ENCODE measurements at places on chromosomes 2 and 18. TPM values are rescaled to one million over a fixed set of nuclear protein-coding genes. Genes with fewer than 3 reads are reported as not detected.

Gene MEP1B
- 0.34 TPM for polyA plus RNA-seq

Gene SLC8A1
- polyA plus RNA-seq = 103 TPM

GRCh38 chr2:96927405-96928171 lies 57.7 kb upstream of the SEMA4C start:
- no peak for DNase-seq

DNA sequence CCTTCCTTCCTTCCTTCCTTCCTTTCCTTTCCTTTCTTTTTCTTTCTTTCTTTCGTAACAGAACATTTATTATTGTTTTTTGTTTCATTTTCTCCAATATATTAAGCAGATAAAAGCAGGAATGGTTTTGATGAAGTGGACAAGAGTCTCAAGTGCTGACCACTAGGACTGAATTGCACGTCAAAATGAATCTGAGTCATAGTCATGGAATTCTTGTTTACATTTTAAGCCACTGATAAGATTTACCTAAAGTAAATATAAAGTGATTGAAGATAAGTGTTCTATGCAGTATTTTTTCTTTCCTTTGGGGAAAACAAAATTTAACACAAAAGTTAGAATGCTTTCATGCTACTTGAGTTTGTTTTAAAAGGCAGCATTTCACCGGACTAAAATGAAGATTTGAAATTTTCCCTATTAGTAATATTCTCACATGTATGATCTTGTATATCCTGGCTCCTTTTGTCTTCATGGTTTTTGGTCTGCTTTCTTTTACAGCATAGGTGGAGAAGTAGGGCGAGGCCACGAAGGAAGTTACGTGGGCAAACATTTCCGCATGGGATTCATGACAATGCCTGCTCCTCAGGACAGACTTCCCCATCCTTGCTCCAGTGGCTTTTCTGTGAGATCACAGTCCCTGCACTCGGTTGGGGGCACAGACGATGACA lies 113.5 kb downstream of the NYAP2 start:
- no peak for DNase-seq

Gene SSB
- 235 TPM for polyA plus RNA-seq

Gene MRPL19
- polyA plus RNA-seq = 60.8 TPM

GRCh38 chr2:127586136-127586535 lies 50.7 kb downstream of the MYO7B start:
- DNase-seq = no peak

Gene BOLL
- polyA plus RNA-seq = 0.21 TPM

DNA sequence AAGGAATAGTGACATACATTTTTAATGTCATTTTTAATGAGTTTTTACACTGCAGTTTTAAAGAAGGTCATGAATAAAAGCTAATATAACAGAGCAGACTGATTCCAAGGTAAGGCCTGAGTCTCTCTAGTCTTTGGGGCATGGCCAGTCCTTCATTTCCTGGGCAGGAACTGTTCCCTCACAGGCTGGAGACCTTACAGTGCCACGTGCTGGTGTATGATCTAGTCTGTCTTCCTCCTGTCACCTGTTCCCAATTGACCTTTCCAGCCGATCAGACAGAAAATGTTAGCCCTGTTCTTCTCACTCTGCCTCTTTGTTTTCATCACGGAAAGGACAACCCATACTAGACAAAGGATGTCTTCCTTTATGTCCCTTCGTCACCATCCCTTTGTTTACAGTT lies 33.6 kb downstream of the ZCCHC2 start:
- no peak for DNase-seq

DNA sequence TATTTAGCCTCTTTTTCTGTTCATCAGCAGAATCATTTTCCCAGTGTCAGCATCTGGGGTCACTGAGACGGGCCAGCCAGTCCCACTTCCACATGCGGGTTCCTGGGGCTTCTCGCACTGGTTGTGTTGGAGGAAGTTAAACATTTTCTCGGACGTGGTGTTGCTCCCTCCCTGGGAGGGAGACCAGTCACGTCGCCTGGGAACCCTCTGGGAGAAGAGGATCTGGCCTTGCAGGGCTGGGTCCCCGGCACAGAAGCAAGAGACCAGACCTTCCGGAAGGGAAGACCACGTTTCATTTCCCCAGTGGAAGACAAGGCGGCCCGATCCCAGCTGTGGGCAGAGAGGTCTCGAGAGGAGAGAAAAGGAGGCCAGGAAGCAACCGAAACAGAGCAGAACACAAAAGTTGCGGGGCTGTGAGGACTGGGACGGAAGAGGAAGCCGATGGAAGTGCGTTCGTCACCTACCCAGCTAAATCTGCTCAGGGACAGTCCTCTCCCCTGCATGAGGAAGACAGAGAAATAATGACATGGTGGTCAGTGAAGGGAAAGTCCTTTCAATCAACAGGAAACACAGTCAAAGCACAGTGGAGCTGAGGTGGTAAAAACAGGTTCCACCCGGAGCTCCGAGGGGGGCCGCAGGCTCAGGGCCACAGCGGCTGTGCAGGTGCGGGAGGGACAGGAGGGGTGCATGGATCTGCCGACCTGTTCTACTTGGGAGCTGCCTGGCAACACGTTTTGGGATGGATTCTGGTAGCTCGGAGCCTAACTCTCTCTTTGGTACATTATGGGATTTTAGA lies 144.4 kb downstream of the MBP start:
- DNase-seq = no peak

- no peak for DNase-seq
These were observed 347.2 kb upstream of the NETO1 start for GRCh38 chr18:73214970-73215369.

Gene DOCK10
- not detected for polyA plus RNA-seq

Gene GPR35
- 1.9 TPM for polyA plus RNA-seq

Gene GLI2
- 6.2 TPM for polyA plus RNA-seq

GRCh38 chr2:225379856-225380255 lies 19.7 kb upstream of the NYAP2 start:
- DNase-seq = no peak

GRCh38 chr2:159617100-159617499 lies 752 bp upstream of the BAZ2B start:
- DNase-seq = no peak

Gene MRPL33
- polyA plus RNA-seq = 271 TPM

GRCh38 chr2:26245231-26245732 lies 543 bp downstream of the HADHB start:
- DNase-seq = no peak

Gene MRO
- polyA plus RNA-seq = not detected

DNA sequence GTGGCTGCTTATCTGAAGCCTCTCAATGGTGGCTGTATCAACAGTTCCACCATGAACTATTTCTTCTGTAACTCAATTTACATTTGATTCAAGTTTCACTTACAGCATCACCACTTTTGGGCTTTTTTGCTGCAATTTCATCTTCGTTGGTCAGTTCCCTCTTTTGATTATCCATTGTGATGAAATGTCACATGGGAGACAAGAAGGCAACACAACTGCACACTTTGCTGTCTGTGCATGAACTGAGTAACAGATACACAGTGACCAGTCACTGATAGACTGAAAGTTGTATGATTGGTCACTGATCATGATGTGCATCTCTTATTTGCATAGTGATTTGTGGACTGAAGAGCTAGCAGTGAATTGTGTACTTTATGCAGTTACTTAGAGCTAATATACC lies 130.7 kb upstream of the RNF152 start:
- no peak for DNase-seq

Gene OXER1
- 0.12 TPM for polyA plus RNA-seq

Gene EMILIN1
- polyA plus RNA-seq = 12.2 TPM

GRCh38 chr2:156511803-156512202 lies 75.6 kb downstream of the GPD2 start:
- DNase-seq = no peak

Gene LDLRAD4
- polyA plus RNA-seq = 11.5 TPM

DNA sequence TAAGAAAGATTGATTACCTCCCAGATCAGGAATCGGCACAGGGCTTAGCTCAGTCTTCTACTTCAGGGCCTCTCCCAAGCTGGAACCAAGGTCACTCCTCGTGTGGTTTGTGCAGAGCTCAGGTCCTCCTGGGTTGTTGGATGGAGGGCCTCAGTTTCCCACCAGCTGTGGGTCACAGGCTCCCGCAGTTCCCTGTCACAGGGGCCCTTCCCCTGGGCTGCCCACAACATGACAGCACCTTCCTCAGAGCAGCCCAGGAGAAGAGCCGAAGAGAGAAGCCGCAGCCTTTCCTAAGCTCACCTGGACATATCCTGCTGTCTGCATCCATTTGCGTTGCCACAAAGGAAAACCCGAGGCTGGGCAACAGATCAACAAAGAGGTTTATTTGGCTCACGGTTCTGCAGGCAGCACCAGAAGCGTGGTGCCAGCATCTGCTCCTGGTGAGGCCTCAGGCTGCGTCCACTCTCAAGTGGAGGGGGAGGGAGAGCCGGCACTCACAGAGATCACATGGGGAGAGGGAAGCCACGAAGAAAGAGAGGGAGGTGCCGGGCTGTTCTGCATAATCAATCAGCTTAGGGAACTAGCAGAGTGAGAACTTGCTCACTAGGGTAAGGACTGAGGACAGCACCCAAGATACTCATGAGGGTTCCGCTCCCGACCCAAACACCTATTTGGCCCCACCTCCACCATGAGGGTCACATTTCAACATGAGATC lies 13.0 kb upstream of the ALLC start:
- DNase-seq = no peak

Gene MAL
- polyA plus RNA-seq = not detected

DNA sequence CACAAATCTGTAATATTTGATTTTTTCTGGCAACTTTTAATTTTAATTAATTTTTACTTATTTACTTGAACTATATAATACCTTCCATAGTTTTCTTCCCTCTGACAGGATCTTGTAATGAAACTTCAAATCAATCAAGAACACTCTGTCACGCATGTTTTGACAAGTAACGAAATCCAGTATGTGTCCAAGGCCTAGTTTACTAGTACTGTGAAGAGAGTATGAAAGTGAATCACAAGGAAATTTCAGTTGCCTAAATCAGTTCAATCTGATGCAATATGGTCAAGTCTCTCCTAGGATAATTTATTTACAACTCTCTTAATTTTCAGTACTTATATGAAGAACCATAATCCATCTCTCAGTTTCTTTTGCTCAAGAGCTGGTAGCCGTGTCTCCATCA lies 1344.6 kb upstream of the ZEB2 start:
- no peak for DNase-seq

DNA sequence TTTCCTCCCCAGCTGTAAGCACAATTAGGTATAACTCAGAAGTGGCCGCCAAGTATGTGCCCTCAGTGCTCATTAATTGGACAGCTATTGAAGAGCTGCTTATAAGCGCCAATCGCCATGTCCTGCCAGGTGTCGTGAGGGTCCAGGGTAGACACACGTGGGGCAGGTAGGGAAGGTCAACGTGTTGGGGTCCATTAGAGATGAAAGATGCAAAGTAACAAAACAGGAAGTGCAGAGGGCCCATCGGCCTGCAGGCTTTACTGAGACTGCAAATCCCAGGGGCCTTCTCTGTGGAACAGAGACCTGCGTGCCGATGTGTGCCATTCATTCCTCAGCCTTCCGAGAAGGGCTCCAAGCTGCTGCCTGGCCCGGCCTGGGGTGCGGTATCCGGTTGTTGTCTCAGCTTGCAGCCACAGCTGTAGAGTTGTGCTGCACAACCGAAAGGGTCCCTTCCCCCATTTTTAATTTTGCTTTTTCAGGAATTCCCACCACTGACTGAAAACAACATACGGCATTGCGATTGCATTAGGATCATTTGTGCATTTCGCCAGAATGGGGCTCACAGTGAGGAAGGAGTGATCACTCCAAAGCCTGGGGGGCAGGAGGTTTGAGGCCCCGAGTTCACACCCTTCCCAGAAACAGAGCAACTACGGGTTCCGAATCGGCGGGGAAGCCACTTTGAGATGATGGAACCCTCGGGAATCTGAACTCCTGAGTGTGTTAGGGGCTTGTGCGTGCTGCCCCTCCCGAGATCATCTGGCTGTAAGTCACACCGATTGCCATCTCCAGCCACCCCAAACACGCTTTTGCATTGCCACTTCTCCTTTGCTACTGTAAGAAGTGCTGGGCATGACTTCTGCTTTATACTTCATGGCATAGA lies 94.3 kb downstream of the TSHZ1 start:
- DNase-seq = no peak

- DNase-seq = no peak
These were observed 45.8 kb downstream of the MBP start for GRCh38 chr18:77086656-77087392.

- DNase-seq = no peak
These were observed 31.0 kb downstream of the EDAR start for GRCh38 chr2:108958002-108958401.

DNA sequence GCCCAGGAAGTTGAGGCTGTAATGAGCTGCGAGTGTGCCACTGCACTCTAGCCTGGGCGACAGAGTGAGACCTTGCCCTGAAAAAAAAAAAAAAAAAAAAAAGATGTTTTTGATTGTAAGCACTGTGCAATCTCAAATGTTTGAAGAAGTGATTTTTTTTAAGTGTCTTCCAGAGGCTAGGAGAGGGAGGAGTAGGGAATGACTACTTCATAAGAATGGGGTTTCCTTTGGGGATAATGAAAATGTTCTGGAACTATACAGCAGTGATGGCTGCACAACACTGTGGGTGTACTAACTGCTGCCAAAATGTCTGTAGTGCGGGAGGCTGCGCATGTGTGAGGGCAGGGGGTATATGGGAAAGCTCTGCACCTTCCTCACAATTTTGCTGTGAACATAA lies 83.7 kb downstream of the MCFD2 start:
- DNase-seq = no peak

Gene PAX3
- 8.0 TPM for polyA plus RNA-seq

GRCh38 chr2:53445383-53446070 lies 322.1 kb upstream of the CHAC2 start:
- DNase-seq = no peak

GRCh38 chr2:10794876-10795275 lies 17.7 kb downstream of the PDIA6 start:
- DNase-seq = no peak

Gene SH3RF3
- polyA plus RNA-seq = 1.2 TPM

DNA sequence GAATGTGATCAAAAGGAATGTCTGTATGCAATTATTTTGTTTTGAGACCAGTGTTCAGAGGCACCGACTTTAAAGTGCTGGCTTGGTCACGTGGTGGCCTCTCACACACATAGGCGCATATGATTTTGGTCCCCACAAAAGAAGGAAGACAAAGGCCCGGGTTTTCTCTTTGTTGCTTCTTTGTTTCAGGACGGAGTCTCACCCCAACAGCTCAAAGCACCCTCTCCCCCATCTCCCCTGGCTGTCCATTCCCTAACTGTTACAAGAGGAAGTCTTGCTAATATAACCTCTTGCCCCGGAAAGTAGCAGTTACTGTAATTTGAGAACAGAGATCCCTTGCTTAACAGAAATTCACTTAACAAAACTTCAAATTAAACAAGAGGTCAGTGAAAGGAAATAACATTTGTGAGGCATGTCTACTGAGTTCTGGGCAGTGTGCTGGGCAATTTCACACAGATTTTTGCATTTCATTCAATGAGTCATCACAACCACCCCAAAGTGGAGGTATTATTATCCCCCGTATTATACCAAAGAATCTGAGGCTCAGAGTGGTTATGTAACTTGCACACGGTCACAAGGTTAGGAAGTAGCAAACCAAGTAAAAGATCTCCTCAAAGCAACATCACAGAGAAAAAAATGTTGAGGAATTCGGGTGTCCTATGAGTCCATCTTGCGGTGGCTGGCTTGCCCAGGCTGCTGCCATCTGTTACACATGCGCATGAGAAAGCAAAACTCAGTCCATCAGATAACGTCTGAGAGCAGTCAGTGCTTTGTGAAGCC lies 75.8 kb downstream of the SDC1 start:
- DNase-seq = peak; percentile 60

Gene LMAN2L
- polyA plus RNA-seq = 51.4 TPM

- DNase-seq = no peak
These were observed 68.2 kb downstream of the CALCRL start for GRCh38 chr2:187379869-187380268.

All from cardiac muscle cell (in vitro differentiated cells and primary cell).